ENCODE measurements at places on chromosomes 3 and 15.

DNA sequence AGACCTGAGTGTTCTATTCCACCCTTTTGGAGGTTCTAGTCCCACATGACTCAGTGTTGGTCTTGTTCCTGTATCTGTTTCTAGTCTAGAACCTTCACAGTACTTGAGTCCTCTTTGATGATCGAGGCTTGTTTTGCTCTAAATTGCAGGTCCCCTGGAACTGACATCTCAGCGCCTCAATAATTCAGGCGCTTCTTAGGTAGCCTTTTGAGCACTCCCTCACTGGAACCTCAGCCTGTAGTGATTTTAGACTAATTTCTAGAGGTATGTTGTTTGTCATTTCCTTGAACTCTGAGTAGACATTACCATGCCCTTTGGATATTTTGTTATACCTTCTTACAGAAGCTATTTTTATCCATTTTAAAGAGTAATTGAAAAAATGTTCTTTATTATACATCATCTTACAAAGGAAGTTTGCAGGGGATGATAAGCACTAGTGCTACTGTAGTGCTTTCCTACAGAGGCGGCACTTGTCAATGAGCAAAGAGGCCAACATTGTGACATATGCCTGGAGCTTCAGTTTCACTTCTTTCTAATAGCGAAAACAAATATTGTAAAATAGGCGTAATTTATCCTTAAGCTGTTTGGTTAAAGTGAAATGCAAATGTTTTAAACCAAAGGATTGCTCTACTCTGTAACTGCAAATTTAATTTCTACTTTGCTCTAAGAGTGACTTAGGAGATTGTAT lies 75.7 kb downstream of the EFL1 start:
- no peak for DNase-seq

DNA sequence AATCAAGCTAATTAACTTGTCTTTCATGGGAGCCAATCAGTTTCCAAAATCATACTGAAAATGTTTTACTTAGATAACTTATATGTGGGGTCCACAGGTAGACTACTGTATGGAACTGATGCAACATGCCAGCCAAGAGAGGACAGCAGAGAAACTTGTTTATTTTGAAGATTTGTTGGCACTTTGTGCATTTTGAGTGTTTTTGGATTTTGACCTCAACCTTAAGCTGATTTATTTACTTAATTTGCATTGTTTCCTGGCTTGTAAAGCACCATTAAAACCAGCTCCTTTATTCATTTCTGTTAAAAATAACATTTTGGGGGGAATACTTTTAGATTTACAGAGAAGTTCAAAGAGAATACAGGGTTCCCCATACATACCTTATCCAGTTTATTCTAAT lies 166.6 kb downstream of the MCTP2 start:
- DNase-seq, result no peak

GRCh38 chr15:61449186-61449702 lies 220.1 kb upstream of the RORA start:
- no peak for DNase-seq

GRCh38 chr3:133191818-133192217 lies 153.6 kb downstream of the TMEM108 start:
- no peak for DNase-seq

DNA sequence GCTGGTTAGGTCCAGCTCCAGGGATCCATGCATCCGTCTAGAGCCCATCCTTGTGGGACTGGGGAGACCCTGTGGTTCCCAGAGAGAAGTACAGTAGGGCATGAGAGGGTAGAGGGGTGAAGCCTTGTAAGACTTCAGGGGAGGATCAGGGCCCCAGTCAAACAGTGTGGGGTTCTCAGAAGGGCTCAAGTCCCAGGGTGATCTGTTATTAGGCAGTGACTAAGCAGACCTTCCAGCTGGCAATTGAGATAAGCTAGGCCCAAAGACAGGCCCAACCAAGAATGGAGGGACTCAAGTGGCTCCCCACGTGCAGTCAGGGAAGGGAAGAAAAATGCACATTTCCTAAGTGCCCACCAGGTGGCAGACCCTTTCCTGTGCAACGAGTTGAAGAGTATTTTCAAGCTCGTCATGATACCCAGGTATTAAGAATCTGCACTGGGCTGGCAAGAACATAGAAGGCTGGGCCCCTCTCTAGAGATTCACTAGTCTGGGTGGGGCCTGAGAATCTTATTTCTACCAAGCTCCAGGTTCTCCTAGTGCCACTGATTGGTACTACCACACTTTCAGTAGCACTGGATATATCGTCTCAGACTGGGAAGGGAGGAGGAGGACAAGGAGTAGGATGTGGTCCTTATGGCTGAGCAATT lies 240.8 kb downstream of the NR1D2 start:
- DNase-seq, result peak; percentile 78

- peak; percentile 41 for DNase-seq
These were observed 103.4 kb downstream of the IGF1R start for GRCh38 chr15:98751767-98752166.

DNA sequence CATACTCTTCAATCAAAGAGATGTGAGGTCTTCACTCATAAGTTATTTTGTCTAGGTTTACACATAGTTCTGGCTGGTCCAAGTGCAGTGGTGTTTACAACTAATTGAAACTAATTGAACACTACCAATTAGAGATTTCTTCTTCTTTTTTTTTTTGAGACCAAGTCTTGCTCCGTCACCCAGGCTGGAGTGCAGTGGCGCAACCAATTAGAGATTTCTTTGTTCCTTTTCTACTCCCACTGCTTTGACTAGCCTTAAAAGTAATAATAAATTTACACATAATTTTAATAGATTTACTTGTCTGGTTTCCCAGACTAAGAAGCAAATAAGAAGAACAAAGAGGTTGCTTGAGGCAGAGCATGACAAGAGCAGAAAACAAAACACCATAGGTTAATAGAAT lies 6.7 kb upstream of the DENND6A start:
- no peak for DNase-seq

GRCh38 chr3:11588338-11588737 lies 55.4 kb downstream of the VGLL4 start:
- no peak for DNase-seq

- DNase-seq, result no peak
These were observed 8.3 kb downstream of the MYO5A start for GRCh38 chr15:52520421-52520820.

DNA sequence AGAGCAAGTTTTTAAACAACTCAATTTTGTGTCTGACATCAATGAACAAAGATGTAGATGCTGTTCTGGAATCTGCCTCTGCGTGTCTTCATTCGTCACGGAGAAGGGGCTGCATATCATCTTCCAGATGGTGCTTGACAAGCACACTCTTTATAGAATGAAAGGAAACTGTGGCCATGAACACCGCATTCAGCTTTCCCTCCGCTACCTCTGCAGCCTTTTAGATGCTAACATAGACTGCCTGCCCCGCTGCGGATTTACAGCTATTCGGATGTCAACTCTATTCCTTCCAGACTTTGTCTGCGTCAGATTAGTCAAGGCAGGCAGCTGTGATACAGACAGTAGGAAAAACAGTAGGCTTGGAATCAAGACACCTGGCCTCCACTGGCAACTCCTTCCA lies 232.9 kb downstream of the TJP1 start:
- DNase-seq, result no peak

- DNase-seq, result no peak
These were observed 120.3 kb downstream of the KCNAB1 start for GRCh38 chr3:156240642-156241041.

DNA sequence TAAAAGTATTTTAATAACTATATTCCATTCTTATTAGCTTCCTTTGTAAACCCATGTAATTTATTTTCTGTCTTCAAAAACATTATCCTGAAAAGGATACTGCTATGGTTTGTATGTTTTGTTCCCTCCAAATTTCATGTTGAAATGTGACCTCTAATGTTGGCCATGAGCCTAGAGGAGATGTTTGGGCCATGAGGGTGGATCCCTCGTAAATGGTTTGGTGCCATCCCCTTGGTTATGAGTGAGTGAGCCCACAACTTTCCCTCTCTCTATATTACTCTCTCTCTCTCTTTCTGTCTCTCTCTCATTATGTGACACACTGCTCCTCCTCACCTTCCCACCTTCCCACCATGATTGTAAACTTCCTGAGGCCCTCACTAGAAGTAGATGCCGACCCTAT lies 357.7 kb downstream of the MFSD1 start:
- no peak for DNase-seq

GRCh38 chr3:45538641-45538986 lies 55.9 kb upstream of the LIMD1 start:
- DNase-seq, result no peak

DNA sequence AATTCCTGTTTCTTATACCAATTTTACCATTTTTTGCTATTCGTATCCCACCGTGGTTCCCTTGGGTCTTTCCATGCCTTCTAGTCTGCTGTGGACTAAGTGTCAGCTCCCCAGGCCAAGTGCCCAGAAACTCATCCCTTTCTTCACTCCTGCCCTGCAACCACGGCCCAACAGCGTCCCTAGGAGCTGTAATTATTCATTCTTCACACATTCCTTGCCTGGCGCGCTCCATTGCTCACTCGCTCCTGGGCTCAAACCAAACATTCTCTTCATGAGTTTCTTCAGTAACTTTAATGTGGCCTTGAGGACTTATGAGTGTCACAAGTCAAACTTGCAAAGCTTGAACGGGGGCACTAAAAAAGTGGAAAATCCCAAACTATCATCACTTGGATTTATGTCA lies 15.7 kb downstream of the GABRB3 start:
- DNase-seq, result no peak

- DNase-seq, result no peak
These were observed 47.3 kb upstream of the XRN1 start for GRCh38 chr3:142495103-142495502.

GRCh38 chr3:55412545-55412944 lies 74.6 kb downstream of the WNT5A start:
- no peak for DNase-seq

DNA sequence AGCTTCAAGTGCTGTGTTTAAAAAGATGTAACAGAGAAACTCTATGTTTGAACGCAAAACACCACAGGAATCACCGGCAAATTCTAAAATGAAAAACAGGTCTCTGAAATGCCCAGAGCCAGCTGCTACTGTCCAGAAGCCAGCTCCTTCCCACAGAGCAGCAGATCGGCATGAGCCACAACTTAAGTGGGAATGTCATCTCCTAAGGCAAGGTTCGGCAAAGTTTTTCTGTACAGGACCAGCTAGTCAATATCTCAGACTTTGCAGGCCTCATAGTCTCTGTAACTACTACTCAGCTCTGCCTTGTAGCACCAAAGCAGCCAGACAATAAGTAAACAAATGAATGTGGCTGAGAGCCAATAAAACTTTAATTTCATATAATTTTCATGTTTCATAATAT lies 4.9 kb downstream of the PLOD2 start:
- no peak for DNase-seq

- no peak for DNase-seq
These were observed 439.9 kb downstream of the TBL1XR1 start for GRCh38 chr3:176757429-176757828.

DNA sequence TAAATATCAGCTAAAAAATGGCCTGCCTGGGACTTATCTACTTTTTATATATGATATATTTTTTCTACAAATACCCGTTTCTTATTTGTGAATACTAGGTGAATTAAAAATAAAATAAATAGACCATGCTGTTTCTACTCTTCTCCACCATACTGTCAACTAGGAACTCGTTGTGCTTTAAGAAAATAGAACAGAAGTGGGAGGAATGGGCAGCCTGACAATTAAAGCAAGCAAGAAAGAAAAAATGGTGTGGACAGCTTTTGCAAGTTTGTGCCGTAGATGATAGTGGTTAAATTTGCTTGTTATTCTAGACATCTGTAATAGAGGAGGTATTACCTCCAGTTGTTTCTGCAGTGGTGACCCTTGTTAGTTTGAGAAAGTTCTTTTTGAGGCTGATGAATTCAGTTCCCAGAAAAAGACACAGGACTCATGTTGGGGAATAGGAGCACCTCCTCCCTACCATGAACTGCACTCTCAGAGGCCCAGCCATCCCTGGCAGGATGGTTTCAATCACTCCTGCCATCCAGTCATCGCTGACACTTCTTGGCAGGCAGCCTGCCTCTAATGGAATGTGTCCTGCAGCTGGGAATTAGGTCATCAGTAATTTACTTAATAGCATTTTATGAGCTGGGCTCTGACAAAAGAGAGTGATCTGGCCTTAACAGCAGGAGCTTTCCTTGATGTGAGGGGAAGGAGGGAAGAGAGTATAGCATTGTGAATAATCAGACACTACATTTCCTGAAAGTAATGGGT lies 105.0 kb upstream of the GAP43 start:
- DNase-seq, result no peak

DNA sequence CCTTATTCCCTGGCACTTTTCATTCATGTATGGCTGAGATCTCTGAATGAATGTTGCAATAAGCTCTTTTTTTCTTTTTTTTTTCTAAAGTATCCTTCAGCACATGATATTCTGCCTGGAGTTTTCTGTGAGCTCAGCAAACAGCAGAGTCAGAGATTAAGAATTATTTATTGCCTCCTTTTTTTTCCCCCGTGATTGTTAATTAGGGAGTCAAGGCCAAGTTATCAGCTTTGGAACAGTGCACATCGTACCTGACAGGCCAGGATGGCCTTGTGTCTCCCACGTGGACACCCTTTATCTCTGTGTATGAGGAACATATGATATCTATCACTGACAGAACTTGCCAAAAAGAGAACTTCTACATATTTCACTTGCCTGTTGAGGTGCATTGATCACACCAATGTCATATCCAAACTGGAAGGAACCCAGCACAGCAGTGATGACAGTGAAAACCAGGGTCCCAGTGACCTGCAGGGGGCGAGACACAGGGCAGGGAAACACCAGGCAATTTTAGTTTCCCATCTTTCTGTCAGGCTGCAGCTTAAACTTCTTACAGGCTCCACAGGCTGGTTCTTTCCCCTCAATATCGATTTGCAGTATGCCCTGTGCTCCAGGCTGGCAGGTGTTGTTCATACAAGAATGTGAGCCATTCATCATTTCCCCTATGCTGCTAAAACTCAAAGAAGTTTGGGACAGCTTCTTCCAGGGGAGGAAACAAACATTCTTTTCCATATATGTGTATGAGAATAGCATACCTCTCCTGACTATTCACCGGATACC lies 8.2 kb downstream of the SLC2A2 start:
- DNase-seq, result no peak

- no peak for DNase-seq
These were observed 212.0 kb downstream of the MEIS2 start for GRCh38 chr15:36888011-36888992.

DNA sequence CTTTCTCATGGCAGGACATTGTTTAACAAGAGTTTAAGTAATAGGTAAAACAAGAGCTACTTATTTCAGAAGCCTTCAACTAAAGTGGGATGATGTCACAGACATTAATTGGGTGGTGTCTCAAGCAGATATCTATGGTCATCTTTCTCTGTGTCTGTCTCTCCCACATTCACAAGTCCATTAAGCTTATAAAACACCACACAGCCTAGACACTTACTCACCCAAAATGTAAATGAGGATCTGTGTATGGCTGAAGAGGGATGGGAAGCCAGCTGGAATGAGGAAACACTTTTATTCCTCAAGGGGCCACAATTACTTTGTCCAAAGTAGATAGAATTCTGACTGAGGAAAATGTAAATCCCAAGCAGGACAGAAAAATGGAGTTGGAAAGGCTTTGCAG lies 183.8 kb downstream of the THRB start:
- DNase-seq, result no peak

- DNase-seq, result no peak
These were observed 144.0 kb upstream of the SUCLG2 start for GRCh38 chr3:67798412-67798811.

All from SK-MEL-5 (cell line).